Naive thymus-derived CD4-positive, alpha-beta T cell (primary cell): ENCODE measurements at places on chromosomes 2 and 18. TPM values are rescaled to one million over a fixed set of nuclear protein-coding genes. Genes with fewer than 3 reads are reported as not detected.

DNA sequence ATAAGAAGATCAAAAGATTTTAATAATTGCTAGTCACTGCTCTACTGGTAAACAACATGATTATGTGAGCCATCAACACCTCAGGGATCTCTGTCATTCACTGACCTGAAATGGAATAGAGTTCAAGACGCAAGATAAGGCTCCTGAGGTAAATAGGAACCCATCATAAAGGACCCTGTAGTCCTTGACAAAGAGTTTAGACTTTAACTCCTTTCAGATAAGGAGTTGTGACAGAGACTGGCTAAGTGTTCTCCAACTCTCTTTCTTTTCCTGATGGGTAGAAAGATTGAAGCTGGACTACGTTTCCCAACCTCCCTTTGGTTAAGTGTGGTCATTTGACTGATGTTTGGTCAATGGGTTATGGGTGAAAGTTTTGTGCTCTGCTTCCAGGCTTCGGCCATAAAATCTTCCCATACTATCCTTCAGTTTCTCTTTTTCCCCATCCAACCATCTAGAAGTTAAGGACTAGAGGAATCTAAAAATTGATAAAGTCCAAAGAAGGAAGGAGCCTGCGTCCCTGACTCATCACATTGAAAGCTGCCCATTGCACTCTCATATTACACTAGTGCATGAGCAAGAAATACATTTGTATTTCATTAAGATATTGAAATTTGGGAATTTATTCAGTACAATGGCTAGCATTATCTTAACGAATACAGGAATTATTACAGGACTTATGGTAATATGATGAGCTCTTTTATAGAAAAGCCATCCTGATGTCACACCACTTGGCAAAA lies 293.7 kb upstream of the ACVR2A start:
- no peak for DNase-seq

DNA sequence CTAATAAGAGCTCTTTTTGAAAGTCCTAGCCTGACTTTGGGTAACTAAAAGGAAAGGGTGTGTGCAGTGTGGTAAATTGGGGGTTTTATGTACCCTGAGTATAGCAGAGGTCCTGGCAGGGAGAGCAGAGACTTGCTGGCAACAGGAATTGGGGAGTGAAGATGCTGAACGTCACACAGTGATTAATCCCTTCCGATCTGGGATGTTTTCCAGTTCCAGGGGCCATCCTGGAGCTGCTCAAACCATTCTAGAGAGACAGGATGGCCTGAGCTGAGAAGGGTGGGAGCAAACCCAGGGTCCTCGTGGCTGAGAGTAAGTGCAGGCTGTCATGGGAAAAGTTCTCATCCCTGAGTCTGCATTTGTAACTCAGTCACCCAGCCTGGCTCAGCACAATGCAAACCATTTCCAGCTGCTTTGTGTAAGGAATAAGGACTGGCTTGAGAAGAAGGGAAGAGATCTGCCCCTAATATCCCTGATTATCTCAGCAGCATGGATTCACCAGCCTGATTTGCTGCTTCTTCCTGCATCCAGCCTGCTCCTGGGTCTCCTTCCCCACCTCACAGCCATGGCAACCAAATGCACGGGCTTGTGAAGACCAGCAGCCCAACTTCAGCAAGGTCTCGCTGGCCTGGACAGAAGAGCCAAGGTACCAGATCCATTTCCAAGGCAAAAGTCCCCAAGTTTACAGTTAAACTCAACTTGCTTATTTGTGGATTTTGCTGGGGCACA lies 47.1 kb upstream of the CELF4 start:
- no peak for DNase-seq

DNA sequence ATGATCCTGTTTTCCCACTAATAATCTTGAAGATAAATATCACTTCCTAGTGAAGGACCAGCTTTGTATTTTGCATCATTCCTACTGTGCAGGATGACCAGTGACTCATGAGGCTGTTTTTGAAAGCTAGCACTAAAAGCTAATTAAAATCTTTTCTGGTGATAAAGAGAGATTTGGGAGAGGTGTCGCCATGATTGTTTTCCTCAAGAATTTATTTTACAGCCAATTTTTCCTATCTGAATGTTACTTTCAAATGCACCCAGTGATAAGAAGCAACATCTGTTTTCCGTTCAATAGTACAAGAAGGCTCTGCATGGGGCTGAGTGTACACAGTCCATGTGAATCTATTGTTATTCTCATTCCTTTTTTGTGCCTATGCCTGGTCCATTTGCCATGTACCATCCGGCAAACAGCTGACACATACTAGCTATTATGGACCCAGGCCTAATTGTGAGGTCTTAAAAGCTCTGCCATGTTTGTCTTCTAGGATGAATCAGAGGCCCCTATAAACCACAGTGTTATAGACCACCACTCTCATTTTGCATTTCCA lies 28.4 kb downstream of the MEIS1 start:
- DNase-seq = no peak

The ECEL1 gene
- not detected in 2 replicates for total RNA-seq

The INO80D gene
- total RNA-seq = 43.1 TPM

GRCh38 chr2:71945603-71945959 lies 202.1 kb downstream of the CYP26B1 start:
- DNase-seq = no peak

DNA sequence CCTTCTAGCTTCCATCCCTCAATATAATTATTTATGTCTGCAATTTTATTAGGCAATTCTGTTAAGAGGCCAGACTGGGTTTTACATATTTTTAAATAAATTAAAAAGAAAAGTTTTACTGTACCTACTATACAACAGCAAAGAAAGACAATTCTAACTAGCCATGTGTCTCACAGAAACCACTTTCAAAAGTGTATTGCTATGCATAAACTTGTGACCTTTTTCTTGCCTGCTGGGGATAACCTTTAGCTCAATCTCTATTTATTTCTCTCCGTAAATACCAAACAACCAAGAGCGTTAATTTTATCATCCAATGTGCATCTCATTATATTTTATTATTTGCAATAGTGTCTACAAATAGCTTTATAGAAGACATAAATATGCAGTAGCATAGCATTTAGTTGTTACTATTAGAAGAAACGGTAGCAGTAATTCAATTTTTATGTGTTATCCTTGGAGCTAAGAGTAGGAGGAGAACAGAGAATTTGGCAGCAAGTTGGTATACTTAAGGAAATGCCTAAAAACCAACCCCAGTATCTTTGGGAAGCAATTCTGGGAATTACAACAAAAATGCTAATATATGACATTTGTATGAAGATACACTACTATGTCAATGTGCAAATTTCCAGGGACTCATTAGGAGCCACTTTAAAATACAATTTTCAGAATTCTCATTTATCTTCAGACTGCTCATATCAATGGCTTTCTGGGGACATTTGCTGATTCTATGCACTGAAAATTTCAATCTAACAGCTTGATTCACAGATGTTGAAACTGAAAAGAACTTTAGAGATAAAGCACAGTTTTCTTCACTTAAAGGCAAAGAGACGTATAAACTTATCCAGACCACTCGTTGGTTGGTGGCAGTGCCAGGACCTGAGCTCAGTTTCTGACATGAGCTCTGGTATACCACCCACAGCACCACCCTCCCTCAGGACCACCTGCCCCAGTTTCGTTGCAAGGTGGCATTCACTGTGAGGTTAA lies 23.0 kb upstream of the RTN4 start:
- DNase-seq = no peak

- DNase-seq = no peak
Observed at GRCh38 chr2:111972955-111973565, 74.7 kb downstream of the MERTK start.
